Fibroblast of the aortic adventitia (primary cell): ENCODE measurements at places on chromosomes 2 and 18.

GRCh38 chr2:144032566-144032965 lies 487.4 kb downstream of the ZEB2 start:
- peak; percentile 35 for DNase-seq

- DNase-seq = no peak
These were observed 268.0 kb downstream of the GPD2 start for GRCh38 chr2:156704132-156704531.

- no peak for DNase-seq
These were observed 18.2 kb downstream of the COX7A2L start for GRCh38 chr2:42342795-42343241.

- DNase-seq = peak; percentile 67
These were observed 34.6 kb upstream of the IMPA2 start for GRCh38 chr18:11946756-11947155.

DNA sequence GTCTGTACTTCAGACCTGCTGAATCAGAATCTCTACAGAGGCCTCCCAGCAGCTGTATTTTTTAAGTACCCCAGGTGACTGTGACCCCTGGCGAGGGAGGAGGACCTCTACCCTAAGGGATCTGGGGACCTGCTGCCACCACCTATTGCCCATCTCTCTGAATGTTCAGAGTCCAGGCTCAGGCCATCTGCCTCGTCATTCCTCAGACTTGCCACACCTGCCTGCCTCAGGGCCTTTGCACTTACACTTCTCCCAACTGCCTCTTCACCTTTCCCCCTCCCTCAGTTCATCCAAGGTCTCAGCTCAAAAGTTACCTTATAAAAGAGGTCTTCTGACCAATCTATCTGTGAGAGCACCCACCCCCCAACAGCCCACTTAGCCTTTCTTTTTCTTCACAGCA lies 21.5 kb downstream of the UXS1 start:
- DNase-seq = no peak

GRCh38 chr18:23725827-23726661 lies 36.8 kb downstream of the LAMA3 start:
- DNase-seq = no peak
